ENCODE measurements at places on chromosomes 3 and 15. TPM values are rescaled to one million over a fixed set of nuclear protein-coding genes. Genes with fewer than 3 reads are reported as not detected.

Gene AP3B2
- 1.6 TPM for total RNA-seq

Gene TMEM43
- 104 TPM for total RNA-seq

Gene MCTP2
- 38.8 TPM for total RNA-seq

Gene CTXND1
- total RNA-seq, result 0.99 TPM

Gene LRRC15
- 6.2 TPM for total RNA-seq

Gene POPDC2
- total RNA-seq, result 1.3 TPM

Gene OSBPL10
- 27.2 TPM for total RNA-seq

Gene SCN5A
- total RNA-seq, result 0.97 TPM

DNA sequence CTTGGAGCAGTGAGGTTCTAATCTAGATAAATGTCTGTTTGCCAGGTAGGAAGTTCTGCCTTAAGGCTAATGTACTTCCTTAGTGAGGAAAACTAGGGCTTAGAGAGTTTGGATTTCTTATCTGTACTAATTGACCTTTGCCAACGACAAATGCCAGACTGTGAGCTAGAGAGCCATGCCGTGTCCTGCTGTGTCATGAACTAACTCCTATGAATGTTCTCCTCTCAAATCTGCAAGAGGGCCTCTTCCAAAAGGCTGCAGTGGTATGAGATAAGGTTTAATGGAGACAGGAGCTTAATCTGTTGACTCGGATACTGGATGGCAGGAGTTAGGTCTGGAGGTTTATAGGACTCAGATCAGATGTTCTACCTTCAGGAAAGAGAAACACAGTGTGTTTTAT is 524.9 kb downstream of the NTRK3 start:
- H3K36me3 ChIP-seq, result no peaks in the 10 kb centered on the region
- no peak overlapping the region for H3K4me3 ChIP-seq

DNA sequence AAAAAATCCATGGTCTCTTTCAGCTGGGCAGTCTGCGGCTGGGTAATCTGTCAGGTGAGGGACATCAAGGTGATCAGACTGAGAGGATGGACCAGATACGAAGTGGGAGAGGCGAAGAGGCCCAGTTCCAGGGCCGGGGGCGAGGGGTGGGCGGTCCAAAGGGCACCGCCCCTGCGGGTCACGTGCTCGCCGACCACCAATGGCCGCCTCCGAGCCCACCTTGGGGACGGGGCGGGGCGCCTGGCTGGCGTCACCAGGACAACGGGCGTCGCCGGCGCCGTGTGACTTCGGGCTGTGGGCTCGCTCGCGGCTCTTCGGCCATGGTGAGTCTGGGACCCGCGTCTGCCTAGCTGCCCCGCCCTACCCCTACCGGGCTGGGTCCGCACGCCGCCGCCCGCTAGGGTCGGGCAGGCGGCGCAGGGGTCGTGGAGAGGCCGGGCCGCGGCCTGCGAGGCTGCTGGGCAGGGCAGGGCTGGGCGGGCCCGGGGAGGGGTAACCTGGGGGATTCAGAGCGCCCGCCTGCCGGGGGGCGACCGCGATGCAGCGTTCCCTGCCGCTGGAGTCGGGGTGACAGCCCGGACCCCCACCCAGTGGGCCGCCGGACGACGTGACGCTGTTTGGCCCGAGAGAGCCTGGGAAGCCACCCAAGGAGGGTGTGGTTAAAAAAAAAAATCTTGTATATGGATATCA is at the start of gene FBXL2:
Gene FBXL2, plus strand, starts transcription at position 250 of the 690 bp plus-strand sequence. Its CDS starts 71 bp downstream, at position 321.
- H3K27ac ChIP-seq, result no peak within 1 kb of the TSS
- H3K4me3 ChIP-seq, result peak within 1 kb of the TSS; percentile 58
- H3K36me3 ChIP-seq, result no peaks in the 10 kb centered on the region
- peaks cover 36% of the 10 kb centered on the region for H3K27me3 ChIP-seq
- H3K4me1 ChIP-seq, result no peaks in the 10 kb centered on the region

- H3K4me1 ChIP-seq, result peaks cover 2% of the 10 kb centered on the region
- no peaks in the 10 kb centered on the region for H3K27me3 ChIP-seq
- DNase-seq, result no peak
- no peak overlapping the region for H3K4me3 ChIP-seq
- no peaks in the 10 kb centered on the region for H3K36me3 ChIP-seq
These were observed 77.4 kb downstream of the FLNB start for GRCh38 chr3:58085616-58086015.

DNA sequence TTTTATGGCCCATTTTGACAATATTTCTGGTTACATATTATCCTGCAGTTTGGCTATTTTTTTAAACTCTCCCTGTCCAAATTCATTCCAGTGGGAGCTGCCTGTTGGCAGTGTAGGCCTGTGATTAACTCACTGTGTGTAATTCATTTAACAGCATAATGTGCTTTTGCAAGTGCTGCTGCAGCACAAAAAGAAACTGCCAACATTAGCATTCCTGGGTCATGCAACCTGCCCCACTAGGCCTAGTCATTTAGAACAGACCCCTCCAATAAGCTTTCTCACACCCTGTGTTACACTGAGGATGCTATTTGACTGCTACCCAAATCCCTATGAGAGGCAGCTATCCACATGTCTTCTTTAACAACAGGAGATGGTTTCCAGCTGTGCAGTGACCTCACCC is 251.2 kb upstream of the UBE2E2 start:
- H3K4me1 ChIP-seq, result no peaks in the 10 kb centered on the region
- no peak overlapping the region for H3K4me3 ChIP-seq
- no peaks in the 10 kb centered on the region for H3K36me3 ChIP-seq
- no peak overlapping the region for H3K27ac ChIP-seq

DNA sequence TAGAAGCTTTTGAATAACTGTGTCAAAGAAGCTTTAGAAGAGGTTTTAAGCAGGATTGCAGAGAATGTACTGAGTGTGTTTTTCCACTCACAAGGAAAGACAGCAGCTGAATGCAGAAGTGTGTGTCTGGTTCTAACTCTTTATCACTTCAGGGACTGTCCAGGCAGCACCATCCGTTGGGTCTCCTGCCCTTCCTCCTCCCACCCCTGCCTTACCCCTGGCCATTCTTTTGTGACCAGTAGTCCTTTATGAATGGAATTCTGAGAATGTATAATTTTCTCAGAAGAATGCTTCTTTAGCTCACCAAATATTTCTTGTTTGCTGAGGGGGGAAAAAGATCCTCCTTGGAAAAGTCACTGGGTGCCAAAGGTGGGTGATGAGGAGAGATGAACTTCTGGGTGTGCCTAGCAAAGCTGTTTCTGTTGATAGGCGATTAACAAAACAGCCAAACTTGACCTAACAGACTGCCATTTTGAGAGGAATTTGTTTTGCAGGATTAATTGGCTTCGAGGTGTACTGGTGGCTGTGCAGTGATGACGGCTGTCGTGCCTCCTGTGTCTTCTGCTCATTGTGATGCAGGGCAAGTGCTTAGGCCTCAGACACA is 70.9 kb downstream of the IGF1R start:
- no peak overlapping the region for H3K4me3 ChIP-seq
- no peaks in the 10 kb centered on the region for H3K36me3 ChIP-seq
- H3K4me1 ChIP-seq, result peaks cover 34% of the 10 kb centered on the region
- H3K27me3 ChIP-seq, result no peaks in the 10 kb centered on the region

DNA sequence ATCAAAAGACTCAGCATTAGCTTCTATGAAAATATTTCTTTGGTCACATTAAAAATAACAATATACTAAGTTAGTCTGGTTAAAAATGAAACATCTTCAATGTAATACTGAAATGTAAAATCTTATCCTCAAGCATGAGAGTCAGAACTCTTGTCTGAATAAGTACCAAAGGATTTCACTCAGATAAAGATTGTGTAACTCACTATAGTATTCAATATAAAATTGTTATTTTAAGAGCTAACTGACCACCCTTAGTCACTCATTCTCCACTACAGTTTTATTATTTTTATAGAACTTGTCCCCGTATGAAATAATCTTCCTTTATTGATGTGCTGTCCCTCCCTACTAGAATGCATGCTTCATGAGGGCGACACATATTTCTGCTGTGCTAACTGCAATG is 426.3 kb downstream of the MECOM start:
- no peak for DNase-seq
- no peak overlapping the region for H3K4me3 ChIP-seq
- peaks cover 11% of the 10 kb centered on the region for H3K4me1 ChIP-seq
- H3K36me3 ChIP-seq, result no peaks in the 10 kb centered on the region

DNA sequence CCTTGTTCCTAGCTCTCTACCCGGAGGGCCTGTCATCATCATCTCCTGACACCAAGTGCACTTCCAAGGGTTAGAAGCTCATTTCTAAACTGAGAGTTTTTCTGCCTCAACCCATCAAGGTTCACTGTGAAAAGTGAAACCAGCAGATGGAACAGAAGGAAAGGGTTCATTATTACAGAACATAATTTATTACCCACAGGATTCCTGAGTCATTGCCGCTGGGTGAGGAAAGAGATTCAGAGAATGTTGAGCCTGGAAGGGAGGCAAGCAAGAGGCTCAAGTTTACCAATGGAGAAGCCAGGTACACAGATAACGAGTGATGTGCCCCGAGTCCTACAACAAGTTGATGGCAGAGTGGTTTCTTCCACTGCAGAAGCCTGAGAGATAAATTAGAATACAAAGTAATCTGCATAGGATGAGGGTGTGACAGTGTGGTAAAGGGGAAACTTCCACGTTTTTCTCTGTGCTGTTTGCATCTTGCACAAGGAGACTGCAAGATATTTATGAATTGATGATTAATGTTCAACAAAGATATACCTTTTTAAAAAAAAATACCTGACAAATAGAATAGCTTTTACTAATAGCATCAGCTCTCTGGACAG is 80.5 kb upstream of the SETMAR start:
- no peaks in the 10 kb centered on the region for H3K4me1 ChIP-seq
- no peak overlapping the region for H3K27ac ChIP-seq
- no peak overlapping the region for H3K4me3 ChIP-seq
- no peaks in the 10 kb centered on the region for H3K27me3 ChIP-seq

- no peaks in the 10 kb centered on the region for H3K4me1 ChIP-seq
- no peak for DNase-seq
- no peaks in the 10 kb centered on the region for H3K36me3 ChIP-seq
- no peak overlapping the region for H3K4me3 ChIP-seq
- no peak overlapping the region for H3K27ac ChIP-seq
- H3K27me3 ChIP-seq, result no peaks in the 10 kb centered on the region
These were observed 100.0 kb upstream of the TRIM42 start for GRCh38 chr3:140577911-140578310.

DNA sequence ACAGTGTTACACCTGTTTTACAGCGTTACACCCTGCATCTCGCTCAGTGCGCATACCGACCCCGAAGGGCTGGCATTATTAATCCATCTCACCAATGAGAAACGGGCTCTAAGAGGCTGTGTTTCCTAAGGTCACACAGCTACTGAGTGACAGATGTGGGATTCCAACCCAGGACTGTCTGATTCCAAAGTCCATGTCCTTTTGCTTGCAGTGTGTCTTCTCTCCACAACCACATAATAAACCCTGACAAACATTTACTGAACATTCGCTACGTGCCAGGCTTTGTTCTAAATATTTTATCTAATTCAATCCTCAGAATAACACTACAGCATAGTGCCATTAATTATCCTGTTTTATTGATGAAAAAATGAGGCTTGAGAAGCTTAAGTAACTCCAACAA is 79.1 kb downstream of the RAB11A start:
- no peak for DNase-seq
- no peak overlapping the region for H3K4me3 ChIP-seq
- H3K27ac ChIP-seq, result no peak overlapping the region
- no peaks in the 10 kb centered on the region for H3K4me1 ChIP-seq
- no peaks in the 10 kb centered on the region for H3K36me3 ChIP-seq
- no peaks in the 10 kb centered on the region for H3K27me3 ChIP-seq

GRCh38 chr3:71064291-71064955 is 519.1 kb downstream of the FOXP1 start:
- H3K27me3 ChIP-seq, result no peaks in the 10 kb centered on the region
- H3K27ac ChIP-seq, result peak overlapping the region; percentile 96
- peak overlapping the region; percentile 72 for H3K4me3 ChIP-seq
- DNase-seq, result peak; percentile 70

GRCh38 chr15:39140060-39140604 is 440.7 kb upstream of the THBS1 start:
- H3K4me3 ChIP-seq, result no peak overlapping the region
- H3K36me3 ChIP-seq, result no peaks in the 10 kb centered on the region
- H3K27ac ChIP-seq, result no peak overlapping the region

GRCh38 chr3:187748050-187748481 is 2.8 kb upstream of the BCL6 start:
- H3K36me3 ChIP-seq, result no peaks in the 10 kb centered on the region
- no peak overlapping the region for H3K4me3 ChIP-seq
- DNase-seq, result peak; percentile 93
- peaks cover 3% of the 10 kb centered on the region for H3K4me1 ChIP-seq

DNA sequence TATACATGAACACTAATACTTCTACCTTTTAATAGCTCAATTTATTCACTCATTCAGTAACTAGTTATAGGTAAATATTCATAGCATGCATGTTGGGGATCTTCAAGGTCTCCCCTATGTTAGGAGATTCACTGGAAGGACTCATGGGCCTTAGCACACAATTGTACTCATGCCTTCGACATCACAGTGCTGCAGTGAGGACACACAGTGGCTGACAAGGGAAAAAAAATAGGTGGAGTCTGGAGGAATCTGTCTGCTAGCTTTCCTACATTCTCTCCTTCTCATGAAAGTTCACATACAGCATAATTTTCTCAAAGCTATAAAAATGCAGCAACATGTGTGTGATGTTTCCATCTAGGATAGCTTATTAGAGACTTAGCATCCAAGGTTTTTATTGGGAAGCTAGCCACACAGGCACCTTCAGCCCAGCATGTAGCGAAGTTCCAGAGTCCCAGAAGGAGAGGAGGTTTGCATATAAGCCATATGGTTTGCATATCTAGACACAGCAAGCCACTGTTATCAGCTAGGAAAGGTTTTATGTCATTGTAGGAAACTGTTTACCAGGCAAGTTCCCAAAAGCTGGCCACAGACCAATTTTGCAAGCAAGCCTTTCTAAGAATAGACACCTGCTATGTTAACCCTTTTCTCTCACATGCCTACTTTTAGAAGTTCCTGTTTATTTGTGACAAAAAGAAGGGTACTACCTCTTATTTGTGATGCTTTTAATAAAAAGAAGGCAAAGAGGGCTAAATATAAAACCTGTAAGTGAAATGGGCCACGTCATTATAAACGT is 46.4 kb downstream of the MORC1 start:
- H3K4me1 ChIP-seq, result no peaks in the 10 kb centered on the region
- no peak overlapping the region for H3K4me3 ChIP-seq
- no peaks in the 10 kb centered on the region for H3K27me3 ChIP-seq
- H3K36me3 ChIP-seq, result no peaks in the 10 kb centered on the region
- no peak overlapping the region for H3K27ac ChIP-seq
- DNase-seq, result no peak

DNA sequence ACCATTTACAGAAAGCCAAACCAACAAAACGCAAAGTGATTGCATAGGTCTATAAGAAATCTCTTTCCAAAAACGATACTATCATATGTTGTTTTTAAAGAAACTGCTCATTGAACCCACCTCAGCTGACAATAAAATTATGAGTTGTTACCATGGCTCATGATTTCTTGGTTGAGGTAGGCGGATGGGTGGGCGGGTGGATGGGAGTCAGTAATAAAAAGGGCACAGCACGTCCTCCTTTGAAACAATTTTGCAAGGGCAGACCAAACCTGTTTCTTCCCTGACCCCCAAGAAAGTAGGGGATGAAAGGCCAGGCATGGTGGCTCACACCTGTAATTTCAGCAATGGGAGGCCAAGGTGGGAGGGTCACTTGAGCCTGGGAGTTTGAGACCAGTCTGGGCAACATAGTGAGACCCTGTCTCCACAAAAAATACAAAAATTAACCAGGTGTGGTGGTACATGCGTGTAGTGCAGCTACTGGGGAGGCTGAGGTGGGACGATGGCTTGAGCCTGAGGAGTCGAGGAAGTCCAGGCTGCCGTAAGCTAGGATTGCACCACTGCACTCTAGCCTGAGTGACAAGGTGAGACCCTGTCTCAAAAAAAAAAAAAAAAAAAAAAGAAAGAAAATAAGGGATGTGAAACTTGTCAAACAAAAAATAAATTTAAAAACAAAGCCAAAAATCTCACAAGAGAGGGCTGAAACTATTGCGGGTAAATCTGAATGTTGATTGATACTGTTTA is 2.1 kb downstream of the ABHD10 start:
- H3K4me3 ChIP-seq, result no peak overlapping the region
- no peaks in the 10 kb centered on the region for H3K36me3 ChIP-seq
- H3K27me3 ChIP-seq, result no peaks in the 10 kb centered on the region
- H3K27ac ChIP-seq, result no peak overlapping the region
- DNase-seq, result no peak

Data from left lung (tissue), 14 donors.